Mucosa of gallbladder (tissue), 1 donor: ENCODE measurements at places on chromosomes 4 and X. TPM values are rescaled to one million over a fixed set of nuclear protein-coding genes. Genes with fewer than 3 reads are reported as not detected.

The RAI2 gene
- 45.7 TPM for total RNA-seq

The UGT2B15 gene
- total RNA-seq, result 826 TPM

The USP9X gene
- total RNA-seq, result 90.5 TPM

The ANOS1 gene
- 2.9 TPM for total RNA-seq

The PF4V1 gene
- total RNA-seq, result not detected

The CNOT6L gene
- 43.2 TPM for total RNA-seq

The GRK4 gene
- total RNA-seq, result 7.3 TPM

The ZDHHC15 gene
- total RNA-seq, result 1.5 TPM

The UGT8 gene
- 72.8 TPM for total RNA-seq

The VMA21 gene
- total RNA-seq, result 20.9 TPM

The VEGFD gene
- total RNA-seq, result 3.2 TPM

The CYLC1 gene
- total RNA-seq, result not detected

The LEF1 gene
- 5.2 TPM for total RNA-seq

The TLR6 gene
- total RNA-seq, result 4.3 TPM

The GPM6B gene
- 6.8 TPM for total RNA-seq

The VBP1 gene
- 36.9 TPM for total RNA-seq

The XKRX gene
- 0.26 TPM for total RNA-seq

The USP17L30 gene
- not detected for total RNA-seq

The PPP3CA gene
- 24.6 TPM for total RNA-seq

The SRPX2 gene
- total RNA-seq, result 9.2 TPM

The FLNA gene
- total RNA-seq, result 2,367 TPM

The STK26 gene
- 8.4 TPM for total RNA-seq

The GAGE12H gene
- total RNA-seq, result not detected

- DNase-seq, result no peak
These were observed 404.6 kb upstream of the FAT1 start for GRCh38 chr4:187128222-187128621.

GRCh38 chr4:104728380-104729122 lies 233.9 kb upstream of the CXXC4 start:
- DNase-seq, result peak; percentile 52

DNA sequence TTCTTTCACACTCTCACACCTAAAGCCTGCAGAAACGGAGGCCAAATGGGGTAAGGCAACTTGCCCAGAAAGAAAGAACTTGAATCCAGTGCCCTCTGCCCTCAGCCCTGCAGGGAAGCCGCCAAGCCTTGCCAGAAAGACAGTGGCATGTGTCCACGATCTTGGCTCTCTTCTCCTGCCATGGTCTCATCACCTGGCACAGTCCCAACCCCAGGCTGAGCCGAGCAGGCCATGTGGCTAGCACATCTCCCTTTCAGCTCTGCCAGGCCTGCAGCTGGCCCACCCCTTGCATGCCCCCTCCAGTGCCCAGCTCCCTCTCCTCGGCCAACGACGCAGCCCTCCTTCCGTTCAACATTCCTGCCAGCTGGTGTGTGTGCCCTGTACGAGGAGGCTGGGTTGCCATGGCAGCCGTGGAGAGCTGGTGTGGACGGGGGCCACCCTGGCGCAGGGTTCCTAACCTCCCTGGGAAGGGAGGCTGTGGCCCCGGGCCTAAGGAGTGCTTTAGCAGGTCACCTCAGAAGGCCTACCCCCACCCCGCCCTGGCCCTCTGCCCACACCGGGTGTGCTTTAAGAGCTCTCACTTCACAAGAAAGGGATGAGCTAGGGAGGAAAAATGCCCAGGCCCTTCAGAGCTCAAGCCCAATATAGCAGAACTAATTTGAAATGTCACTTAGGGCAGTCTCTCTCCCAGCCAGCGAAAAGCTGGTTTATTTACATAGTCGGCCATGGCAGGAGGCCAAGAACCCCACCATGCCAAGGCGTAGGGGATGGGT lies 73.0 kb upstream of the PJA1 start:
- no peak for DNase-seq

- no peak for DNase-seq
These were observed 78.8 kb downstream of the FAM184B start for GRCh38 chr4:17702641-17703040.

- no peak for DNase-seq
These were observed 1.6 kb downstream of the KCTD8 start for GRCh38 chr4:44446801-44447562.

DNA sequence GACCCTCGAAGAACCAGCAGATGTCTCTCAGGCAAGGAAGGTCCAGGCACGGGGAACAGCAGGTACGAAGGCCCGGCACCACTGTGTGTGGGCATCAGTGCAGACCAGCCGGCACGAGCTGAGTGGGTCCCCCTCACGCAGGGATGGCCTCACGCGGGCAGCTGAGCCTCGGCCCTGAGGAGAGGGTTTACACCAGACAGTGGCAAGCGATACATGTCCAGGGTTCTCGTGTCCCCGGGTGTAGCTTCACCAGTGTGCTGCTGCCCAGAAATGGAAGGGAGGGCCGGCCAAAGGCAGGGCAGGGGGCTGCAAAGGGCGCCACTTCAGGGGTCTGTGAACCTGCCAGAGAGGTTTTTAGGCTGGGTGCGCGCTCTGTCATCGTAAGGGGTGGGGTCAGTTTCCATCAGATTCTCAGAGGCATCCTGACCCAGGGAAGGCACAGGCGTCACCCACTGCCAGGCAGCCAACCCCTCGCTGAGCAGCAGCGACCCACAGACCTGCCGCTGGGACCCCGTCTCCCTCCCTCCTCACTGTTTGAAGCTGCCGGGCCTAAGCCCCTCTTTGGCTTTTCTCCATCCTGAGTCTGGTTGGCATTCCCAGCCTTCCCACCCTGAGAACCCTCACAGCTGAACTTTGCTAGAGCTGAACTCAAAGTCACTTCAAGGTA lies 107.0 kb downstream of the CPZ start:
- DNase-seq, result no peak

DNA sequence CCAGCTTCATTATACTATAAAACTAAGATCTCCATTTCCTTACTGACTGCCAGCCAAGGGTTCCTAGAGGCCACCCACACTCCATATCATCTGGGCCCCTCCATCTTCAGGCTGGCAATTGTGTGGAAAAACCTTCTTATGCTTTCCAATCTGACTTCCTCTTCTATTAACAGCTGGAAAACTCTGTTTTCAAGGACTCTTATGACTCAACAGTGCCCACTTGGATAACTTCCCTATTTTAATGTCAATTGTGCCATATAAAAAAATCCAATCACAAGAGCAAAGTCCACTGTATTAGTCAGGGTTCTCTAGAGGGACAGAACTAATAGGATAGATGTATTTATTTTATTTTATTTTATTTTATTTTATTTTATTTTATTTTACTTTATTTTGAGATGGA lies 41.0 kb upstream of the CPEB2 start:
- DNase-seq, result no peak

DNA sequence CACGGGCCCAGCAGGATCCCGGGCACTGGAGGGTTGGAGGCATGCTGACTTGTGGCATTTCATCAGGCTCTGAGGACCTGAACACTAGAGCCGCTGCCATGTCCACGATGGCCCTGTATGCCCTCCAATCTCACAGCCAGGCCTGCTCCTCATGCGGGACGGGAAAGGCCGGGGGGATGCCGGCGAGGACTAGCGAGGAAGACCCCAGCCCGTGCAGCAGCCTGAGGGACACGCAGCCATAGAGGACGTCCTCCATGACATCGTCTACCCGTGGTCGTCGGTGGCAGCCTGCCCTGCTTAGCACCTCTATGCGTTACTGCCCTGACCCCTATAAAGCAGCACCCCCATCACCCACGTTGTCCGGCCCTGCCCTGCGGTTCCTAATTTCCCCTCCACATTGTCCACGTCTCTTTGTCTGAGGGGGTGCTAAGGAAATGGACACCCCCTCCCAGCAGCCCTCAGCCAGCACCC lies 32.6 kb downstream of the HMX1 start:
- DNase-seq, result no peak

GRCh38 chr4:123092586-123092985 lies 170.2 kb upstream of the NUDT6 start:
- DNase-seq, result no peak

GRCh38 chrX:107731831-107732502 lies 43.6 kb downstream of the TSC22D3 start:
- DNase-seq, result peak; percentile 88

DNA sequence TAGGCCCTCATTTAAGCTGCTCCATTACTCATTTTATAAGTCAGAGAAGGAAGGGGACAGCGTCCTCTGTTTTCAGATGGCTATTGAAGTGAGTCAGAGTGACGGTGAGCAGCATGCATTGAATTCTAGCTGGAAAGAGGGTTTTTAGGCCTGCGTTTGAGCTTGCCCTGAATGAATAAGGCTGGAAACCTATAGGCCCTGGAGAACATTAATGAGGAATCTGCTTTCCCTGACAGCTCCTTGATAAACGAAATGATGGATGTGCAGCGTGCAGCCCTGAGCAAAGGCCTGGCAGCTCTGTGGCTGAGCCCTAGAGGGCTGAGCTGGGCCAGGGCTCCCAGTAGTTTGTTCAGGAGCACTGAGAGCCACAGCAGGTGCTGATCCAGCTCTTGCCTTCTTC lies 33.4 kb downstream of the TBL1X start:
- no peak for DNase-seq

GRCh38 chrX:43003204-43003565 lies 225.2 kb upstream of the PPP1R2C start:
- no peak for DNase-seq

- no peak for DNase-seq
These were observed 113.8 kb upstream of the PUDP start for GRCh38 chrX:7261672-7262332.

DNA sequence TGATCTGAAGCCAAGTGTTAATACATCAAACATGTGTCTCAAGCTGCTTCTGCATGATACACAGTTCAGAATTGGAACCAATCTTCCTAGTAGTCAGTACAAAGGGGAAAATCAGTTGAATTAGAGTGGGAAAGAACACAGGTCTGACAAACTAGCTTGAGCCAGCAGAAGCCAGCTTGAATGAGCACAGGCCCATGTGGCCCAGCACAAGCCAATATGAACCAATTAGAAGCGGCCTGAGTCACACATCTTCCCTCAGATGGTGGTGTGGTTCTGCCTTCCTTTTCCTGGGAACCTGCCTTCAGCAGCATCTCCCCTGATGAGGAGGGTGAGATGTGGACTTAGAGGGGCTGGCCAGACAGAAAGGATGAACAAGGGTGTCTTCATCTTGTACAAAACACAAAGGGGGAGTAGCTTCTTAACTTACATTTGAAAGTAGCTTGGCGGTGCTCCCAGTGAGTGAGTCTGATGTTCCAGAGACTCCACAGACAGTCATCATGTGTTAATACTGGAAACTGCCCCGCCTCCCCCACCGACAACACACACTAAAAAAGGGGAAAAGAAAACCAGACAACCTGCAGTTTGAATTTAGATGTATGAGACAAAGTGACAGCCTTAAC lies 72.0 kb downstream of the FRMPD4 start:
- no peak for DNase-seq

GRCh38 chr4:7171191-7171900 lies 21.0 kb upstream of the SORCS2 start:
- no peak for DNase-seq

DNA sequence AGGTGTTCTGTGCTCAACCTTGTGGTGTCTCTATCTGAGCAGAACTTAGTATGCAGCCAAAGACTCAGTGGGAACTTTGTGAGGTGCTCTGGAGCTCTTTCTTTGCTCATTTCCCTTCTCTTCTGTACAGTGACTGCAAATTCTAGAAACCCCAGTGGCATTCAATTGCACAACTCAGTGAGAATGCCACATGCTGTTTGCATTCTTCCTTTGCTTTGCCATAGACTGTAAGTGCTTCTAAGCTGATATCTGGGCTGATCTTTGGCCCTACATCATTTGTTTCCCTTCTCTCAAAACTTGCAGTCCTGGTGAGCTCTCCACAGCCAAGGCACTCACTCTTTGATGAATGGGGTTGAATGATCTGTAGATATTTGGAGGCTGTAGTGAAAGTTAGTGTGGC lies 7.0 kb downstream of the PNMA3 start:
- DNase-seq, result no peak

- DNase-seq, result no peak
These were observed 86.2 kb downstream of the SLC39A8 start for GRCh38 chr4:102259081-102259480.

GRCh38 chrX:39556056-39556455 lies 541.7 kb downstream of the BCOR start:
- DNase-seq, result no peak

- no peak for DNase-seq
These were observed 44.3 kb downstream of the ARSJ start for GRCh38 chr4:113935190-113935589.

GRCh38 chr4:3811621-3812020 lies 45.4 kb downstream of the ADRA2C start:
- no peak for DNase-seq

- DNase-seq, result no peak
These were observed 141.4 kb downstream of the STK32B start for GRCh38 chr4:5192678-5193077.

GRCh38 chr4:169351872-169352271 lies 81.1 kb upstream of the SH3RF1 start:
- DNase-seq, result peak; percentile 49

GRCh38 chr4:900073-900472 lies 32.0 kb downstream of the GAK start:
- no peak for DNase-seq

GRCh38 chr4:21893136-21893535 lies 55.4 kb downstream of the KCNIP4 start:
- no peak for DNase-seq

DNA sequence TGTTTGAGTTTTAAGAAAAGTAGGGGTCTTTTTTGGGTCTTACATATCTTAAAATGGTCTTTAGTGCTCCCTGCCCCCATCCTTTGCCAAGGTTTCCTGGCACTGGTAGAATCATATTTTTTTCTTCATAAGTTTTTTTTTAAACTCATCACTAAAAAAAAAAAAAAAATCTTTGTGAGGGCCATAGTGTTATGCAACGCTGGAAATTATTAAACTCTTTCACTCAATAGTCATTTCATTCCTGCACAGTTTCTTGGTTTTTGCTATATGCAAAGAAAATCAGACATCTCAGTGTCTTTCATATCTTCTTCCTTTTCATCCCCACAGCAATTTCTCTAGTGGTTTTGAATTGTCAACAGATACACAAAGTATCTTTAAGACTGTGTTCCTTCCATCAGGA lies 95.6 kb downstream of the TMA16 start:
- DNase-seq, result no peak

GRCh38 chr4:139913398-139913990 lies 240.5 kb downstream of the MAML3 start:
- DNase-seq, result no peak

- DNase-seq, result no peak
These were observed 401.8 kb downstream of the PABPC4L start for GRCh38 chr4:133799717-133800315.

DNA sequence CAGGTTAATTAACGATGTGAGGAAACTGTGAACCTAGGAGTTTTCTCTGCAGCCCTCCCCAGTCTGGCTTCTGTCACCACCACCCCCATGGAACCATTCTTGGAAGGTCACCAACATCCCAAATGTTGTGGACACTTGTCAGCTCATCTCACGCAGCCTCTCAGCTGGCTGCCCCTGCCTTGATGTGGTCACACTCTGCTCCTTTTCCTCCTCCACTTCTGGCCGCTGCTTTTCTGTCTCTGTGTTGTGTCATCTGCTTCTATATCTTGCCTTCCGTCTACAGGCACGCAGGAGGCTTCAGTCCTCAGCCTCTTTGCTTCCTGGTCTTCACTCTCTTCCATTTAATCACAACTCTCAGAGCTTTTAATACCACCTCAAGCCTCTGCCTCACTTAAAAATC lies 371.5 kb upstream of the SLIT2 start:
- DNase-seq, result peak; percentile 22
